ENCODE measurements at places on chromosomes 16 and 17. TPM values are rescaled to one million over a fixed set of nuclear protein-coding genes. Genes with fewer than 3 reads are reported as not detected.

Gene SKAP1
- not detected for total RNA-seq

Gene C1QTNF1
- 45.9 TPM for total RNA-seq

Gene HOXB13
- 2.2 TPM for total RNA-seq

Gene EXOC3L1
- 0.18 TPM for total RNA-seq

Gene LRRC36
- not detected for total RNA-seq

Gene SLC52A1
- total RNA-seq: 0.54 TPM

Gene ZNF830
- 14.2 TPM for total RNA-seq

Gene CMTM2
- total RNA-seq: not detected

Gene DOC2A
- 2.5 TPM for total RNA-seq

Gene TBC1D3C
- total RNA-seq: not detected

Gene KRTAP3-1
- not detected for total RNA-seq

Gene KRTAP3-2
- total RNA-seq: 0.26 TPM

Gene CRHR1
- 0.09 TPM for total RNA-seq

Gene SLC16A11
- total RNA-seq: not detected

Gene CETP
- not detected for total RNA-seq

Gene KRTAP2-1
- total RNA-seq: not detected

Gene HOXB2
- total RNA-seq: 0.65 TPM

Gene NSF
- 19.3 TPM for total RNA-seq

Gene IRX3
- 5.8 TPM for total RNA-seq

Gene PIPOX
- total RNA-seq: 0.10 TPM

Gene RHBDF1
- 27.7 TPM for total RNA-seq

Gene TUBB3
- 243 TPM for total RNA-seq

Gene ATP2A1
- total RNA-seq: 1.9 TPM

Gene SGSH
- total RNA-seq: 20.1 TPM

Gene EPOP
- total RNA-seq: 12.9 TPM
